ENCODE measurements at places on chromosomes 4 and X. TPM values are rescaled to one million over a fixed set of nuclear protein-coding genes. Genes with fewer than 3 reads are reported as not detected.

Gene CACNA1F
- not detected for total RNA-seq

Gene ZMAT1
- total RNA-seq = 2.5 TPM

Gene SLITRK4
- not detected for total RNA-seq

Gene RHOXF1
- not detected for total RNA-seq

Gene SMR3B
- not detected for total RNA-seq

Gene FAM9B
- total RNA-seq = 1.1 TPM

Gene CXCL6
- total RNA-seq = 1.1 TPM

Gene MPP1
- total RNA-seq = 22.9 TPM

DNA sequence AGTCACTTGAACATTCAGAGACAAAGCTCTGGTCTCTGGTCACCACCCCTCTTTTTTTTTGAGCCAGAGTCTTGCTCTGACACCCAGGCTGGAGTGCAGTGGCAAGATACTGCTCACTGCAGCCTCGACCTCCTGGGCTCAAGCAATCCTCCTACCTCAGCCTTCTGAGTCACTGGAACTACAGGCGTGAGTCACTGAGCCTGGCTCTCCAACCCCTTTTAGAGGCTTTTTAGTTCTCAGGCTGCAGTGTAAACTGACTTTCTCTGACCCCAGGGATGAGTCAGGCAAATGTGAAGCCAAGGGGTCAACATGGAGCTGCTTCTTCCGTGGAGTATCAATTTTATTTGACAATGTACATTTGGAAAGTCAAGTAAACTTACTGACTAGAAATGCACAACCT, 229.2 kb downstream of the PTTG2 start:
- no peak for DNase-seq

DNA sequence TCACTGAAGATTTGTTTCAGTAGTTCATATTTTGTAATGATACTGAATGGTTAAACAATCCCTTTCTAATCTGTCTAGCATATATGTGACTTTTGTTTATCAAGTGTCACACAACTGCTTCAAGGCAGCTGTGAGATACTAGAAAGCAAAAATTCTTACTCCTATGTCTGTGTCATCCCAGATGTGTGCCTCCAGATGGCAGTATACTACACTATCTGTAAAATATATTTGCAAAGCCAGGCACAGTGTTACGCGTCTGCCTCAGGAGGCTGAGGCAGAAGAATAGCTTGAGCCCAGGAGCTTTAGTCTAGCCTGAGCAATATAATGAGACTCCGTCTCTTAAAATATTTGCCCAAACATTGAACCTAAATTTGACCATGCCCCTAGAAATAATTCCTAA, 4.0 kb downstream of the NUDT10 start:
- DNase-seq = no peak

GRCh38 chr4:75995727-75996126, 5.0 kb upstream of the SDAD1 start:
- DNase-seq = no peak

GRCh38 chr4:10403633-10404445, 53.4 kb downstream of the ZNF518B start:
- DNase-seq = no peak

DNA sequence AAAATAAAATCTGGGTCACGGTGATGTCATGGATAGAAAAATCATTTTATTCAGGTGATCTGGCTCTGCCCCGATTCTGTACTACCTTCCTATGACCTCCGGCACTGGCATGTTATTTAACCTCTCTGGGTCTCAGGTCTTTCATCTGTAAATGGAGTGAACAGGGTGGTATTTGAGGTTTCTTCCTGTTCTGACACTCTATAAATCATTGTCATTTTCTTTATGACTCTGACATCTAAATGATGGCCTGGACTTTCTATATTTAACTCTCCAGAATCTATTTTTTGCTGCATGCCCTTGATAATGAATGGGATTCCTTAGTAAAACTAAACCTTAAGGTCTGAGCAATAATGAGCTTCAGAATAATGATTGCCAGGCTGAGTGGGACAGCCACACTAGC, 422.0 kb upstream of the CNKSR2 start:
- no peak for DNase-seq

DNA sequence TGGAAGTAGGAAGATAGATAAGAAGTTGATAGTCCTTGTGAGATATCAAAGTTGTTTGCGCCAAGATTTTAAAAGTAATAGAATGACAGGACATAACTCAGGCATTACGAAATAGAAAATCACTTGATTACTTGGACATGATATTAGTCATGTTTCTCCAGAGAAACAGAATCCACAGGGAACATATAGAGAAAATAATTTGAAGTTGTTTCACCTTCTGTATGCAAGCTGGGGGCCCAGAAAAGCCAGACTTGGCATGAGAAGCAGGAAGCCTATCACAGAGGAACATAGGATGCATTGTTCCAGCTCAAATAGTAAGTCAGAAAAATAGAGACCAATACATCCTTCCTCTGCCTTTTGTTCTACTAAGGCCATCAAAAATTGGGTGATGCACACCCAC, 715.9 kb downstream of the TECRL start:
- DNase-seq = no peak

- no peak for DNase-seq
Observed at GRCh38 chr4:124449881-124450280, 262.7 kb downstream of the ANKRD50 start.

GRCh38 chr4:94351319-94351718, 8.7 kb upstream of the HPGDS start:
- no peak for DNase-seq

DNA sequence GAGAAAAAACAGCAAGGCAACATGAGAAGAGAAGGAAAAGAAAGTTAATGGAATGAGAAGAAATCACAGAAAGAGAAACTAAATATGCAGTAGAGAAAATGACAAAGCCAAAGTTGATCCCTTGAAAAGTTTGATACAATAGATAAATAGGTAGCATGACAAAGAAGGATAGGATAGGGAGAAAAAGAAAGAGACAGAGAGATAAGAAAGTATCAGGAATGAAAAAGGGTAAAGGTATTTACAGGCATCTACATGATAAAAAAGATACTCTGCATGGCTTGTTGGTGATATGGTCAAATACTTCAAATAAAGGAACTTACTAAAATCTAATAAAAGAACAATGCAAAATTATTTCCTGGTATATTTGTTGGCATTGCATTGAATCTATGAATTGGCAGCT, 185.5 kb upstream of the TECRL start:
- no peak for DNase-seq

- DNase-seq = no peak
Observed at GRCh38 chr4:41525129-41525528, 12.8 kb upstream of the LIMCH1 start.

DNA sequence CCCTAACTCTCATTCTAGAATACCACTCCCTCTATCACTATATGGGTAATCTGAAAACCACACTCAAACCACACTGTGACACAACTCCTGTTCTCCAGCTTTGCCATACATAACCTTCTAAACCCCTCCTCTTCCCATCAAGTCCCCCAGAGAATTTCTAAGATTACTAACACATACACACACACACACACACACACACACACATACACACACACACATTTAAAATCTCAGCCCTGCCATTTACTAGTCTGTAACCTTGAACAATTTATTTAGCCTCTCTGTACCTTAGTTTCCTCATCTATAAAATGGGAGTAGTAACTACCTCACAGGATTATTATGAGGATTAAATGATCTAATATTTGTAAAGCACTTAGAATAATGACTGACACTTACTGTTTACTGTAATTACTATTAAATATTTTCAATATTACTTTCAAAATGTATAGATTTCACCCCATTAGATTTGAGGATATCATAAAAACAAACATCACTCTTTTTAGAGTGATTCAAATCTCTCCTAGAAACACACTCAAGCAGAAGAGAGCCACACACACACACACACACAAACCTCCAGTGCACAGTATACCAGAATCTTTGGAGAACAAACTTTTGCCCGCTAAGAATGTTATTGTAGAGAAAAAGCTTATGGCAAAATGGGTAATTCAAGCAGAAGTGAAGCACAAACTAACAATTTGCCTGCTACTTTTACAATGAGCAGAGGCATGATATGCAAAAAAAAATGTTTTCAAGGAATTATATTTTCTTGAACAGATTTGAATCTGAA, 3.8 kb downstream of the ANKRD50 start:
- no peak for DNase-seq

GRCh38 chr4:3470244-3471097, 7.4 kb downstream of the DOK7 start:
- no peak for DNase-seq

DNA sequence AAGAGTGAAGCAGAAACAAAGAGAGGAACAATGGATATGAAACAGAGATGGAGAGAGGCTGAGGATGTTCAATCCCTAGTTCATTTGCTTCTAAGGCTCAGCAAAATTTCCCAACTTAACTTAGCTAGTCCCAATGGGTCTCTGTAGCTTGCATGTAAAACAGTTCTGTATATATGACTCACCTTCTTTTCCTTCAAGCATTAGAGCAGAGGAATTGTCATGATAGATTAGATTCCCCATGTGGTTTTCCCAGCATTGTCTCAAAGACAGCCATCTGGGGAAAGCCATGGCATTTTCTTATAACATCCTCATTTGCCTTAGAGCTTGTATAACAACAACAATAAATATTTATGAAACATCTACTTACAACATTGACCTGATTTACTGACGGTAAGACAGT, 93.9 kb upstream of the GATB start:
- DNase-seq = no peak

DNA sequence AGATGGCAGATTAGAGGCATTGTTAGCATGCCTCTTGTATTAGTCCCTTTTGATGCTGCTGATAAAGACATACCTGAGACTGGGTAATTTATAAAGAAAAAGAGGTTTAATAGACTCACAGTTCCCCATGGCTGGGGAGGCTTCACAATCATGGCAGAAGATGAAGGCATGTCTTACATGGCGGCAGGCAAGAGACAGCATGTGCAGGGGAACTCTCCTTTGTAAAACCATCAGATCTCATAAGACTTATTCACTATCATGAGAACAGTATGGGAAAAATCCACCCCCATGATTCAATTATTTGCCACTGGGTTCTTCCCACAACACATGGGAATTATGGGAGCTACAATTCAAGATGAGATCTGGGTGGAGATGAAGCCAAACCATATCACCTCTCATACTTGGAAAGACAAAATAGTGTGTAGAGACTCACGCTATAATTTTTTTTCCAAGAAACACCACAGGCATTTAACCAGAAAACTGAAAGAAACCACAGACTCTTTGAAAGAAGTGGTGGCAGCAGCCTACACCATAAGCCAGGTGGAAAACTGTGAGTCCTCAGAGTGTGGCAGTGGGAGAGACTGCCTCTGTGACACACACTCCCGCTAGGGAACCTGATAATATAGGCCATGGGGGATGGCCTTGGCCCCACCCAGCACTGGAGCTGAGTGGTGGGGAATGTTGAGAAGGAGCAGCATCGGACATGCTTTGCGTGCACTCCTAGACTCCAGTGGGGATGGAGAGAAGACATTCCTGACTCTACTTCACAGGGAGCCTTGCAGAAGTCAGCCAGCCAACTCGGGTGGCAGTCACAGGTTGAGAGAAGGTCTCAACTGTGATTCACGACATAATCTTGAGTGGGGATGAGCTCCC, 51.5 kb downstream of the SLC2A9 start:
- no peak for DNase-seq

DNA sequence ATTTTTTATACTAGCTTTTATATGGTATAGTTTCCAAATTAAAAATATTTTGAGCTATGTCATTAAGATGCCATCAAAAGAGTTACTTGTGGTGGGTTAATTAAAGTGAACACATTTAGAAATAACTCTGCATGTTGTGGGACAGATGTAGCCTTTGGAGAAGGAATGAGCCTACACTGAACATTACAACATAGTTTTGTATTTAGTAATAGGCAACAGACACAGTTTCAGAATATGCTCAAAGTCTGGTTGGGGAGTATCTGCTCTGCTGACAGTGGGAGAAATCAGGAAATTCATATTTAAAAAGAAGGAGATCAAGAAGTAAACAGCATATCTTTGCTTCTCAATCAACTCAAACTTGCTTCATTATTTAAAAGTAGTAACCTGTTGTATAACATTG, 23.7 kb downstream of the EMCN start:
- DNase-seq = no peak

DNA sequence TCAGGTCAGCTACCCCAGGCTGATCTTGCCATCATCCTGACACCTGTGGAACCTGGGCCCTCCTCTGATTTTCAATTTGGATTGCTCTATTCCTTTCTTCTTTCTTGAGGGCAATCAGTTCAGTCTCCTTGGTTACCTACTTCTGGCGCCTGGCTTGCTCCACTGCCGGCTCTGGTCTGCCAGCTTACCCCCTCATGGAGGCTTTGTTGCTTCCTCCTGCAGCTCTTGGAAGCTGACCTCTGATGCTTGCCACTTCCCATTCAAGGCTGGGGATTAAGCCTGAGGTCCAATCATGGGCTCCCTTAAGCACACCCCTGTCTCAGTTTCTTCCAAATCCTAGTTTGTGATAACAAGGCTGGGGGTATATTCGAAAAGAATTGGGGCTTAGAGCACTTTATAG, 5.4 kb downstream of the TMEM154 start:
- no peak for DNase-seq

- no peak for DNase-seq
Observed at GRCh38 chr4:178205826-178206225, 763.6 kb upstream of the AGA start.

DNA sequence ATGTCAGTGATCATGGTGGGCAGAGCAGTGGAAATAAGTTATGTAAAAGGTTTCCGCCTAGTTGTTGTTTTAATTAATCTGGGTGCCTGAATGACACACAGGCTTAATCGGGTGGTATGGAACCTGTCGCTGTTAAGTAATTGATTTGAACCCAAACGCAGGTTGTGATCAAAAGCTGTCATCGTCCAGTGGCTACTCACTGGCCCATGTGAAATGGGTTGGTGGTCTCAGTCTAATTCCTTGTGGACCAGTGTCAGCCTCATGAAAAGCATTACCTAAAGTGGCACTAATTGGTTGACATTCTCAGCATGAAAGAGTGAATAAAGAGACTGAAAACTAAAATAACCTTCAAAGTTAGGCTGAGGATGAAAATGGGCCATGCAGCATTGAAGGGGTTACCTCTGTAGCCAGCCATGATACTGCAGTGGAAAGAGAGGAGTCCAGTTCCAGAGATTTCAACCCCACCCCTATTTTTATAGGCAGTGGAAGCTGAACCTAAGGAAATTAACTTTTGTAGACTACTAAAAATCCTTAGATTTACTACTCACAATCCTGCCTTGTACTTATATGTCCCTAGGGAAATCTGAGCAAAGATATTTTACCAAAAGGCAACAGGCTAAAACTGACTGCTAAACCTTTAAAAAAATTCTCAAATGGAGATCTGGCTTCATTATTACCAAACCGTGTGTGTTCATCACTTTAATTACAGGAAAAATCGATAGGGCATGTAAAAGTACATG, 251.7 kb upstream of the TENM3 start:
- no peak for DNase-seq

- DNase-seq = no peak
Observed at GRCh38 chrX:154484255-154485149, 1.9 kb downstream of the UBL4A start.
